ENCODE measurements at places on chromosomes 4 and X.

GRCh38 chr4:3466691-3467600, 3.8 kb downstream of the DOK7 start:
- no peak for DNase-seq

DNA sequence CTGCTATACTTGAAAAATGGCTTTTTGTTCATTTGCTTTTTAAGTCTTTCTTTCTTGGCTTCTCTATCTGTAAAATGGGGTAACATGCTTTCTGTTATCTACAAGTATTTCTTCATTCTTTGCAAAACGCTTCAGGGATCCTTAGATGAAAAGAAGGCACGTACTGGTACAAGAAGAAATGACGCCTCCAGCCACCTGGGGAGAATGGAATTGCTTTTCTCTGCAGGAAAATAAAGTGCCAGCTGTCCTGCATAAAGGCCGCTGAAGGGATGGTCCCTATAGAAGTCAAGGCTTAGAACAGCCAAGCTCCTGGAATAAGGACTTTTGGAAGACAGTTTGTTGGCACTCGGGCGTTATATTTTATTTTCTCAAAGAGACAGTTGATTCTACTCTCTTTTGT, 210.8 kb upstream of the RASGEF1B start:
- DNase-seq = no peak

GRCh38 chrX:6826856-6827255, 291.9 kb upstream of the VCX3A start:
- DNase-seq = peak; percentile 13

DNA sequence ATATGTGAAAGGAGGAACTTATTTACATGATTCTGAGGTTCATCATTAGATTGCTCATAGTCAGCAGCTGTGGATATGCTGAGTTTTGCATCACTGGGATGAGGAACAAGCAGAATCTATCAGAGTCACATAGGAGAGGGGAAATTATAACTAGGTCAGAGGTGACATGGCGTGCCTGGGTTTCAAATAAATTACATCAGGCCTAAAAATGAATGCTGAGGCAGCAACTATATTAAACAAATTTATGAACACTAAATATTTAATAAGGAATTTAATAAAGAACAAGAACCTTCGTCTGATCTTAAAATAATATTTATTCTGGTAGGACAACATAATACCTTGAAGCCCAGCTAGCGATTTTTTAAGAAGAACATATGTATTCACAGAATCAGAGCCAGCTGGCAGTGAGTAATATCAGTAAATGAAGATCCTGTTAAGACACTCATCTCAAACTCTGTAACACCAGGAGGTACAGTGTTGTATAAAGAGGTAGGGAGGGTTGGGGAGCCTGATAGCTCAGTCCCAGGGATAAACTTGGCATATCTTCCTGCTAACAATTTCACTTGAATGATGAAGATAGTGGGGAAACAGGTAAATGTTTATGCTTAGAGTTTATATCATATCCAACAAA, 60.9 kb upstream of the HS3ST1 start:
- no peak for DNase-seq

DNA sequence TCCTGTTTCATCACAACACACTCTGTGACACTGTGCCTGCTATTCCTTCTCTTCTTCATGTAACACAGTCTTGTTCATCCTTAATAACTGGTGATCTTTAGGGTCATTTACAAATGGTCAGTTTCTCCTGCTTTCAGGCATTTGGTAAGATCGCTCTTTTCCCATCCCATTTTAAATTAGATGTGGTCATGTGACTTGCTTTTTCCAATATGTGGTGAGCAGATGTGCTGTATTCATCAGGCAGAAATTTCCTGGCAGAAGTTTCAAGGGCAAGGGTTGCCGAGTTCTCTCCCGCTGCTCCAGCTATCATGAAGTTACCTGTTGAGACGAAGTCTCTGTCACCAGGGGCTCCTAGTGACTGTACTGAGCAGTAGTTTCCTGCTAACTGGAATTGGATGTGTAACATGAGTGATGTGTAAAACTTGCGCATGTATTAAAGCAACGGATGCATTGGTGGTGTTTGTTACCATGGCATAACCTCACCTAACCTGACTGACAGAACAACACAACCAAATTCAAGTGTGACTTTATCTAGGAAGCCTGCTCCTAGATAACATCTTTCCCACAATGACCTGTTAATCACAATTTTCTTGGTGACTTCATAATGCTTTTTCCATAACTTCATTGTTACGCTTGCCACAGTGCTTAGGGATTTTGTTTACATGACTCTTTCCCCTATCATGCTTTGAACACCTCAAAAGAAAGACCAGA, 29.5 kb upstream of the BMPR1B start:
- DNase-seq = no peak

DNA sequence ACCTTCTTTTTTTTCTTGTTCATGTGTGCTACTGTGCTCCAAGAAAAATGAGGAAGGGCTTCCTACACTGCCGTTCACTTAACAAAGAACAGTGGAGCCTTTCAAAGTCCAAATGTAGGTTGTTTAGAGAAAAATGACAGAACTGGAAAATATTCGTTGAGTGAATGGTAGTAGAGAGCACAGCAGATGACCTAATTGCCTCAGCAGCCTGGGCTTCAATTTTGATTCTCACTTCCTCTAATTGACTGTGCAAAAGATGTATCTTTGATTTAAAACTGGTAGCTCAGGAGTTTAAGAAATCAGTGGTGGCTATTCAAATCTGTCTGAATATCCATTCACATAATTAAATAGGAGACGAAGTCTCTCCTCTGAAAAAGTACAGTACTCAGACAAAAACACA, 5.2 kb downstream of the NLGN4X start:
- no peak for DNase-seq

DNA sequence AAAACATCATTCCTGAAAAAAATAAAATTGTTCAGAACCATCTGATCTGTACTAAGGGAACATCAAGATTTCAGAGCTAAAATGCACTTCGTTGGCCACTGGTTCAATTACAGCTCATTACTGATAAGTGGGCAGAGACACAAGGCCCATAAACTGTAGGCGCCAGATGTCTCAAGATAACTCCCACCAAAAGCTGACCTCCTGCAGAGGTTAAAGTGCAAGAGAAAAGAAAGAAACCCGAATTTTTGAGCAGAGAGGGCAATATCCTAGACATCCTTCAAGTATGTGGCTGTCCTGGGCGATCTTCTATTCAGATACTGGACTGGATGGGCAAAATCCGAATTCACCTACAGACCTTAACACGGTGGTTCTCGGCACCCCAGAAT, 660 bp downstream of the GEMIN8 start:
- DNase-seq = peak; percentile 4

DNA sequence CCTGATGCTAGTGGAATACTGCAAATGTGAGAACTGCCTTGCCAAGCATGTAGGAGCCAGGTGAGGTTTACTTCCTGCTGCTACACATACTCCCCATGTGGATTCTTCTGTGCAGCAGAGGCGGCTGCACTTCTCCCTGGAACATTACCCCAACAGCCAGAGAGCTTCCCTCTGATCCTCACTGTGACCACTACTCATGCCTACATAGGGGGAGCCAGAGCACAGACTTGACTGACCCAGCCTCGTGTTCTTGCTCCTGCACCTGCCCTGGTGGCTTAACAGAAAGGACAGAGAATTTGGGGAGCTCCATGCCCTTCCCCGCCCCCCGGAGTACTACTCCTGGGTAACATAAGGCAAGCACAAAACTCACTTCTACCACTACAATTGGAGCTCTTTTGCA, 38.4 kb downstream of the UGT2A2 start:
- DNase-seq = no peak

DNA sequence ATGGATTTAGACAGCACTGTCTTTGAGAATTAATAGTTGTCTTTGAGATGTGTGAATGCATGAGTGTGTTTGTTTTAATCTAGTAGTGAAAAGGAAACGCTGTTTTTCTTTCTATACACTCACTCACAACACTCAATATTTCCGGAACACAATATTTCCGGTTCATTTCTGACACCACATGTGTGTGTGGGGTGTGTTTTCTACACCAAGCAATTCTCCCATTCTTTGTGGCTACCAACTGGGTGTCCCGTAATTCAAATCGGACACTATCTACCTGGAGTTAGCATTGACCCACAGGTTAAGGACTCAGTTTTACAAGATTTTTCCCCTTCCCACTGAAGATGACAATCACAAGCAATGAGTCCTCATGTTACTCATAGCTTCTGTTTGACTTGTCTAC, 113.9 kb downstream of the SNCA start:
- DNase-seq = no peak

GRCh38 chr4:8391071-8391470, 49.5 kb downstream of the ACOX3 start:
- no peak for DNase-seq

GRCh38 chr4:7673121-7673520, 238.4 kb upstream of the PSAPL1 start:
- no peak for DNase-seq

DNA sequence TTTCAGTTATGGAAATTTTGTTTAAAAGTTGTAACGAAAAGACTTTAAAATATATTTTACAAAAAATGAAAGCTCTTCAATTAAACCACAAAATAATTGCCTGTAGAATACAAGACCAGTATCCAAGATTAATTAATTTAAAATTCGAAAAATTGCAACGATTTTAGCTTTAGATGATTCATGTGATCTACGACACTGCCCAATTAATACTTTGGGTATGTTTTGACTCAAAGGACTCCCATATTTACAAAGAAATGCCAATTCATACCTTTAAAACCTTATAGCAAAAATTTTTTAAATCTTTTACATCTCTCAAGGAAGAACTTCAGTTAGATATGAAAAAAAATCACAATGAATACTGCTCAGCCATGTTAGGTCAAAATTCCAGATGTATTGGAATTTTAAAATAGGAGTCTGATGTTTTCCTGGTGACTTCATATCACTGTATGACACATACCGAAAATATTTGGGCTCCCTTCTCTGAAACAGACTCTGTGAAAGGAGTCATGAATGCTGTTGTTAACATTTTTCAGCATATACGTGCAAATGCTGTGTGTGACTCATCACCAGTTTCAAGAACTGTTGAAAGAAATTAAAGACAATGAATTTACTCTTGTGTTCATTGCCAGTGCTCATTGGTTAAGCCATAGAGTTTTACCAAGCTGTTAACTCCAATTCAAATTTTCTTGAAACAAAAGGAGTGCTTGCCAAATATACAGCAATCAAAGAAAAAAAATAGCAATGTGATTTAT, 13.8 kb upstream of the SMS start:
- peak; percentile 98 for DNase-seq

GRCh38 chr4:113500424-113500823, 261.1 kb downstream of the CAMK2D start:
- no peak for DNase-seq
